ENCODE measurements at places on chromosomes 5 and 9.

GRCh38 chr5:149677731-149678130 is 52.4 kb upstream of the PPARGC1B start:
- no peak for DNase-seq

- DNase-seq: no peak
Observed at GRCh38 chr9:116317503-116317902, 163.9 kb downstream of the PAPPA start.

- no peak for DNase-seq
Observed at GRCh38 chr5:88889189-88890069, 6.4 kb upstream of the MEF2C start.

DNA sequence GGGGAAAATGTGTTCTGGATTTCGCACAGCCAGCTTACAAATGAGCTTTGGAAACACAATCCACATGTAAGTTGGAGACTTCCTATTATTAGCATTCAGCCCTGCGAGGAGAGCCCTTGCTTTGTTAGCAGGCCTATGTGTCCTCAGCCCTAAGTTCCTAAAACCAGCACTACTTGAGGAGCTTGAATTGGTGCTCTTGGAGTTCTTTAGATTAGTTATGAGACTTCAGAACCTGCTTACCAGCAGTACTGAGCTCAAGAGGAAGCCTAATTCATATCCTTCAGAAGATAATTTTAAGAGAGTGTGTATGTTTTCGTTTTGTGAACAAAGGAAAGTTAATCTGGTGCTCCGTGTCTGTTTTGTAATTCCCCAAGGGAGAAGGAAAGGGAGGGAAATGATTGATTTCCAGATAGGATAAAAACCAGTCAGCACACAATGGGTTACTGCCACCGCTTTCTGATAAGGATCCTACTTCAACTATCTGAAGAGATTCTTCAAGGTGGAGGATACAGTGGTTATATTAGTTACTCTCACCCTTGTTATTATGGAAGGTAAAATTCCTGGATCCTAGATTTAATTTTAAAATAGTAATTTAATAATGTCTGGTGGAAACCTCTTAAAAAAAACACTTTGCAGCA is 35.2 kb downstream of the PIK3R1 start:
- no peak for DNase-seq

- DNase-seq: peak; percentile 32
Observed at GRCh38 chr9:129068990-129069861, 11.7 kb upstream of the DOLPP1 start.

DNA sequence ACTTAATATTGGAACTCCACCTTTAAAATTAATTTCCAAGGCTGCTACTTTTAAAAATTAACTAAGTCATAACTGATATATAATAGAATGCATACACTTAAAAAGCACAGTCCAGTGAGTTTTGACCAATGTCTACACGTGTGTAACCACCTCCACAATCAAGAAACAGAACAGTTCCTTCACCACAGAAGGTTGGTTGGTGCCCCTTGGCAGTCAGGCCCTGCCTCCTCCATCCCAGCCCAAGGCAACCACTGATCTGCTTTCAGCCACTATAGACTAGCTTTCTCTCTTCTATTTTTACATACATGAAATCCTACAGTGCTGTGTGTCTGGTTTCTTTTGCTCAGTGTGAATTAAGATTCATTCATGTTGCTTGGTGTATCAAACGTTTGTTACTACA is 215.2 kb downstream of the CRB2 start:
- DNase-seq: no peak
